Activated CD4-positive, alpha-beta T cell treated with anti-CD3 and anti-CD28 coated beads, Interleukin-2, amount 50 U/mL, for 16 hours (primary cell): ENCODE measurements at places on chromosomes 16 and 17.

GRCh38 chr17:33572615-33573014, 279.5 kb upstream of the ASIC2 start:
- no peak for DNase-seq

- no peak for DNase-seq
Measured at GRCh38 chr16:76661691-76662235, 384.6 kb downstream of the CNTNAP4 start.

- no peak for DNase-seq
Measured at GRCh38 chr17:9205520-9206409, 184.5 kb downstream of the NTN1 start.

GRCh38 chr16:74999219-74999608, 390 bp downstream of the ZNRF1 start:
- DNase-seq = no peak

DNA sequence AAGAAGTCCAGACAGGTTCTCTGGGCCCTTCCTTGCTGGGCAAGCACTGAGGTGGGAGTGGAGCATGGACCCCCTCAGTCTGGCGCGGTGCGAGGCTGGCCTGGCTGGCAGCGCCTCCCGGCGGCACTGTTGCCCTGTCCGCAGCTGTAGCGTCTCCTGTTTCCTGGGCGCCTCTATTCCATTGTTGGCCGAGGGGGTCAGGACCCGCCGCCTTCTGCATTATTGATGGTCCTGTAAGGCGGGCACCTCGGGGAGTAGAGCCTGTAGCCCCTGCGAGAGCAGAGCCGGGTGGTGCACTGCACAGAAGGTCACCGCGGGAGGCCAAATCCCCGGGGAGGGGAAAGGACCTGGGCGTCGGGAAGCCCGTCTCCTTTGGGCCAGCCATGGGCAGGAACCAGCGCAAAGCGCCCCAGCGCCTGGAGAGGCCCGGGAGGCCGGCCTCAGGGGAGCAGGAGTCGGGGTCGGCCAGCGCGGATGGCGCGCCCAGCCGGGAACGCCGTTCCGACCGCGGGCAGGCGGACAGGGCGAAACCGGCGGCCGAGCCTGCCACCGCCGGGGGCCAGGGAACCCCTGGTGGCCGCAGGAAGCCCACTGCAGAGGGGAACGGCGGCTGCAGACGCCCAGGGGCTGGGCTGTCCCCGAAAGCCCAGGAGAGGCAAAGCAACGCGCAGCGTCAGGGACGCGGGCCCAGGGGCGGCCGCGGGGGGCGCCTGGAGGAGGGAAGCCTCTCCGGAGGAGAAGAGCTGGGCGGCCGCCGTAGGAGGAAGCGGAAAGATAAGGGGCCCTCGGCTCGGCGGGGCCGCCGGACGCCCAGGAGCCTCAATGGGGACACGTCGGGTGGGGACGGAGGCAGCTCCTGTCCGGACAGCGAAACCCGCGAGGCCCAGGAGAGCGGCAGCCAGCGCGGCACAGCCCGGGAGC, at the start of gene MYO15B:
Gene MYO15B (plus strand): TSS at position 126 of the 921 bp plus-strand sequence. CDS start 258 bp downstream, at position 384.
- DNase-seq = peak; percentile 65

- DNase-seq = no peak
Measured at GRCh38 chr17:2595716-2596115, 2.3 kb downstream of the PAFAH1B1 start.

DNA sequence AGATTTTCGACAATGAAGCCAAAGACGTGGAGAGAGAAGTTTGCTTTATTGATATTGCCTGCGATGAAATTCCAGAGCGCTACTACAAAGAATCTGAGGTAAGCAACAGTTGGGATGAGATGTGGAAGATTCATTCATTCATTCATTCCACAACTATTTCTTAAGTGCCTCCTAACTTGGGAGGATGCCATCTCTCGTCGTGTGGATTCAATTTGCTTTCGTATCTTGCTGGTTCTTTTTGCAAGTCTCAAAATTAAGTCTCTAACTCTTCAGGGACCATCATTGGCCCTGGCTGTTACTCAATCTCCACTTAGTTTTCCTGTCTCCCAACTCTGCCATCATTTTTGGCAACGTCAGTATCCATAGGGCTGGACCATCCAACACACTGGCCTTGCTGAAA, 85.6 kb upstream of the NOL11 start:
- DNase-seq = no peak

- DNase-seq = no peak
Measured at GRCh38 chr17:69540356-69540755, 125.9 kb downstream of the MAP2K6 start.

GRCh38 chr17:17679748-17680147, 1.5 kb upstream of the RAI1 start:
- DNase-seq = no peak

- DNase-seq = no peak
Measured at GRCh38 chr16:89550421-89551007, 10.0 kb upstream of the RPL13 start.

DNA sequence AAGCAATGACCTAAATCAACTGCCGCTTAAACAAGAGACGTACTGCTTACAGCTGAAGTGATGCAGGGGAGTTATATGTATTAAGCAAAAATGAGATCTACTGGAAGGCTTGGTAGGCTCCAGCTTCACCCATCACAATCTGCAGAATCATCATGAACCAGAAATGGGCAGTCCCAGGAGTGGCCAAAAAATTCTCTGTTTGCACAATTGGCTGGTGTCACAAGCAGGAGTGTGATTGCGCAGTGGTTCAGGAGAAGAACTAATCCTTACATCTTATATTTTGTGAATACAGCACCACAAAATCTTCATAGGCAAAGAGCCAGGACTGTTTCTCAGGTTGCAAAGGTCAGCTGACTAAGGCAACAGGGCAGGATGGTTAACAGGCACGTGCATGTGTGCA, 75.9 kb downstream of the CES1 start:
- DNase-seq = no peak

DNA sequence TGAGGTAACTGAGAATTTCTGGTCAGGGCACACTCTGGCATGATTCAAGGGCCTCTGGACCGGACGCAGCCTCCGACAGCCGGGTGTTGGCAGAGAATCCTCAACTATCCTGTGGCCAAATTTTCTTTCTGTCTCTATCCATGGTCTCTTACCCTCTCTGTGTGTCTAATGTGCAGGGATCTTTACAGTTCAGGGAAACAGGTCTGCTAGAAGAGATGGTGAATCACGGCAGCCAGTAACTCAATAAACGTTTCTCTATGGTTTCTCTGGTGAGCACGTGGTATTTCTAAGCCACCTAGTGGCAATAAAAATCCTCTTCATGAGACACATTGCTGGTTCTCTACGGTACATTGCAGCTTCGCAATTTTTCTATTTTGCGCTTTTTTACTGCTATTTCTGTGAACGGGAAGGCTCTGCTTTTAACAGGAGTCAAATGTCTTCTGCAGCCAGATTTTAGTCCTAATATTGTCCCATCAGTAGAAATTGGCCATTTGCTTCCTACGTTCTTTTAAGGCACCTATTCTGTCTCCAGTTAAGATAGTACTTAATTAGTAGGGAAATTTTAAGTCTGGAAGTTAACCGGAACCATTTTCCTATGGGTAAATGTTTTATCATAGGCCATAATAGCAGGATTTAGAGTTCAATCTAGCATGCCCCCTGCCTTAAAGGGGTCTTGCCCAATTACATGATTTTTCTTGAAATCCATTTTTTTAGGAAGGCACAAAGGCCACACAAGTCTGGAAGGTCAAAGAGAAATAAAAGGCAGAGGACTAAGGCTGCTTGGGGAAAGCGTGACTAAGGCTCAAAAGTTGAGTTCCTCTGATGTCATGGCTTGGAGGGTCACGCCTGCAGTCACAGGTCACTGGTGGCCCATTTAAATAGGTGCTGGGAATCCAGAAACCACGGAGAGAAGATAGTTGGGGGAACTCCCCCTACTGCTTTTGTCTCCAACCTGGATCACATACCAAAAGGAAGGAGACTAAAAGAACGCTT, 31.5 kb downstream of the QPRT start:
- peak; percentile 74 for DNase-seq

- peak; percentile 29 for DNase-seq
Measured at GRCh38 chr16:12228602-12229499, 252.3 kb downstream of the SNX29 start.

DNA sequence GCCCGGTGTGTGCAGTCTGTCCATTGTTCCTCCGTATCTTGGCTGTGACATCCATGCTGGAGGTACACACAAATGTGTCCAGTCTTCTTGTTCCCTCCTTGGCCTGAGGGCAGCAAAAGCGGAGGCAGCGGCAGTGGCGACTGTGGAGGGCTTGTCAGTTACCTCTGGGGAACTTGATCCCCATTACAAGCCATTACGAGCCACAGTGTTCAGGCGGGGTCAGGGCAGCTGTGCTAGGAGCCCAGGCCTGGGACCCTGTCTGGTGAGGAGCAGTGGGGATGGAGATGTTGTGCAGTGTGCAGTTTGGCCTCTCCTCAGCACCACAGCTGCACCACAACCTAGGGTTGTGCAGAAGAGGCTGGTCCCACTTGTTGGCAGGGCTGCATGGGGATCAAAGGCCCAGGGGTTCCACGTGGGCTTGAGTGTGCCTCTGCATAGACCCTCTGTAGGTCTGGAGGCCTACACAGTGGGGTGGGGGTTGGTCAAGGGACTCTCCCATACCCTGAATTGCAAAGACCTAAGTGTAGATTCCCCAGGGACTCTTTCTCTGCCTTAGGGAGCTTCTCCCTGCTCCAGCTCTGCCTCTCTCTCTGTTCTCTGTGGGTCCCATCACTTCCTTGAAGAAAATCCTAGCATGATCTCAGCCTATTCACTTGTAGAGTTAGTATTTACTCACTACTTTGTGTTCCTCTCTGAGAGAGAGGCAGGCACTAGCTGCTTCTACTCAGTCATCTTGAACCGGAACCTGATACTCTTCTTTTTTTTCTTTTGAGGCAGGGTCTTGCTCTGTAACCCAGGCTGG, 58.8 kb downstream of the SLFN11 start:
- no peak for DNase-seq

- DNase-seq = no peak
Measured at GRCh38 chr17:78092794-78093324, 35.7 kb downstream of the TMC6 start.

- DNase-seq = no peak
Measured at GRCh38 chr16:2753733-2754020, 1.2 kb downstream of the SRRM2 start.

GRCh38 chr17:32998111-32998886, 6.7 kb downstream of the SPACA3 start:
- DNase-seq = peak; percentile 71

DNA sequence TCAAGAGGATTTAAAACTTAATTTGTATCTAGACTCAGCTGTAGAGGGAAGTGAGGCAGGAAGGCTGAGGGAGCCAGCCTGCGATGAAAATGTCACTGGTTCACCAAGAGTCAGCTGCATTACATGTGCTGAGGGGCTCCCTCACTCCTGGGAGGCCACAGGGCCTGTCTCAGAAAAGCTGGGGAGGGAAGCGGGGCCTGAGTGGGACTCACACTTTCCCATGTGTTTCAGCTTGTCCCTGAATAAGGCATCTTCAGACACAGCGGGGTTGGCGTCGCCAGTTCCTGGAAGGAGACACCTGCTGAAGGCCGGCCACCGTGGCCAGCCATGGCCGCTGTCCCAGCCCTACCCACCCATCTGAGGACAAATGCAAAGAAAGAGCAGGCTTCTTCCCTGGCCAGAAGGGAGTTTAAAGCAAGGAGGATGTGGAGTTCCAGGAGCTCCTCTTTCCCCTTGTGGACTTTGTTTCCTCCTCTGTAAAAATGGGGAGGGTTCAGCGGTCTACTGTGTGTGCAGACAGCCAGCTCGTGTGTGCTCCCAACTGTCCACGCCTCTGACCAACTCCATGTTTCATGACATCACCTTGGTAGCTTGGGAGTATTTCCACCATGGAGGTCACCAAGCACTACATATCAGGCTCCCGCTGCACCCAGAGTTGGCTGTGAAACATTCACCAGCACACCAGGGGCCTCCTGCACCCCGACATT, 19.2 kb upstream of the MRPS23 start:
- no peak for DNase-seq

DNA sequence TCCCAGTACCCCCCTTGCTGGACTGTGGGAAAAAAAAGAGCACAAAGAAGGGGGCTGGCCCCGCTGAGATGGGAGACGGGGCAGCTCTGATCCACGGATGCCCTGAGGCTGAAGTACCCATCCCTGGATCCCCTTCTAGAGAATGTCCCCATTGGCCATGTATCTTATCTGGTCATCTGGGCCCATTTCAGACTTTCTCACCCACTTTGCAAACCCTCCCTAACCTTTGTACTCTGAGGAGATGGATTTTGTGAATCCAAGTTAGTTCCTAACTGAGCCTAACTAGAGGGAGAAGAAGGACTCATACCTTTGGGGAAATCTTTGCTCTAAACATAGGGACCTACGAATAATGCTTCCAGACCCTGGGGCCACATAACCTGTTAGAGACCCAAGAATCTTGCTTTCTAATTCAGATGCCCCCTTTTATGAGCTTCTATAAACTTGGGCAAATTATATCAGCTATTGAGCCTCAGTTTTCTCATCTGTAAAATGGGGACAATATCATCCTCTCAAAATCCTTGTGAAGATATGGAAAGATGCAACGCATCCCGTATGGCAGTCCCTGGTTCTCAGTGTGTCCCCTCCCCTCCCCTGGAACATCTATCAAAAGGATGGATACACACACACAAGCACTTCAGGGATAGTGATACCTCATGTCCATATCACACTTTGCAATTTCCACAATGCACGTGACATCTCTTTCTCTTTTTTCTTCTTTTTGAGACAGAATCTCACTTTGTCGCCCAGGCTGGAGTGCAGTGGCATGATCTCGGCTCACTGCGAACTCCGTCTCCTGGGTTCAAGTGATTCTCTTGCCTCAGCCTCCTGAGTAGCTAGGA, 16.8 kb upstream of the FZD2 start:
- no peak for DNase-seq

DNA sequence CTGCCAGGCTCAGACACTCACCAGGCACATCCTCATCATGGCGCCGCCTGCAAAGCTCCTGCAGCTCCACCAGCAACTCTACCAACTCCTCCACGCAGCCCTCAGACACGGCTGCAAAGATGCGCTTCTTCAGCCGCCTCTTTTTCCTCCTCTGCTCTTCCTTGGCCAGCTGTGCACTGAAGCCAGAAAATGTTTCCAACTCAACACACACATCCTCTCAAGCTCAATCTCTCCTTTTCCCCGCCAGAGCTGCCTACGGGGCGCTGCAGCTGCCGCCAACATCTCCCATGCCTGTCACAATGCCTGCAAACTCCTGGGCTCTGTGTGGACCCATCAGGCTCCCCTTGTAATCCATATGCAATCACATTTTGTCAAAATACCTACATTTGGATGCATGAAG, 14.2 kb downstream of the TRPV3 start:
- DNase-seq = no peak

DNA sequence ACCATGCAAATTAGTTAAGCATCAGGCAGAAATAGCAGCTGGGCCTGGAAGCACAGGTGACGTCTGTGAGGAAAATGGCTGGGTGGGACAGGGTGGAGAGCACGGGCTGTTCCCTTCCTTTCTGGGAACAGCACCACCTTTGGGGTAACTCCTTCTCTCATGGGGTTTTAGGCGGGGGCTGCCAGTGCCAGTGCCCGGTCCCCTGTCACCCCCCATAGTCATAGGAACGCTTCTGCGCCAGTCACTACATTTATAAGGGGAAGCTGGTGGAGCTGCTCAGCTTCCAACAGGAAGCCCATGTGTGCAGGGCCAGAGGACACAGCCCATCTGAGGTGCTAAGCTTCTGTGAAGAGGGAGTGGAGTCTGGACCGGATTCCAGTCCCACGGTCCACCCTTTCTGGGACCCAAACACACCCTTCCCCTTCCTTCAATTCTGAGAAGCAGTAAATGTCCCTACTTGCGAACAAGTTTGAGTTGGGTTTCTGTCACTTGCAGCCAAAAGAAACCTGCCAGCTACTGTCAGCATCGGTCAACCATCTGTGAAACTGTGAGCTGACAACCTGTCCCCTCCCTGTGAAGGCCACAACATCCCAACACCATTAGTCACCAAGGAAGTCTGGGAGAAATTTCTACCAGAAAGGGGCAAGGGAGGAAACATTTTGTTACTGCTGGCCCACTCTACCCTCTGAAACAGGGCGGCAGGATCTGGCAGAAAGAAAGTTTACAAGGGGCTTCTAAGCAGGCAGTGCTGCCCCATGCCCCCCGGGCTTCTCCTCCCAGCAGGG, 86.0 kb upstream of the AMZ2 start:
- DNase-seq = no peak
